ENCODE measurements at places on chromosomes 2 and 18.

DNA sequence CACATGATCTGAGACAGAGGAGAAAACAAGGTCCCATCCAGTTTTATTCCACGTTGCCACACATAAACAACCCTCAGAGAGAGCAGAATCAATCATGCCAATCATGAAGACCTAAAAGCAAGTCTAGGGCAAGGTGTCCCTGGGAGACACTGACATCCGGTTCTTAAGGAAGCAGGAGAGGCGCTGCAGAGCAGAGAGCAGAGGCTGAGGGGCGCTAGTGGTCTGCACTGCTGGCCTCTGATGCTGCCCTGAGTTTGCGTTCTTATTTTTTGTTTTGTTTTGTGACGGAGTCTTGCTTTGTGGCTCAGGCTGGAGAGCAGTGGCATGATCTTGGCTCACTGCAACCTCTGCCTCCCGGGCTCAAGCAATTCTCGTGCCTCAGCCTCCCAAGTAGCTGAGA lies 83.3 kb downstream of the SMIM21 start:
- DNase-seq: no peak

GRCh38 chr2:169260846-169261642 lies 101.3 kb downstream of the LRP2 start:
- DNase-seq: no peak

- DNase-seq: no peak
These were observed 1.7 kb upstream of the RPE start for GRCh38 chr2:210000464-210001324.

GRCh38 chr2:195675783-195676427 lies 18.9 kb downstream of the SLC39A10 start:
- no peak for DNase-seq

GRCh38 chr2:227551836-227552235 lies 46.9 kb upstream of the SCYGR2 start:
- no peak for DNase-seq

DNA sequence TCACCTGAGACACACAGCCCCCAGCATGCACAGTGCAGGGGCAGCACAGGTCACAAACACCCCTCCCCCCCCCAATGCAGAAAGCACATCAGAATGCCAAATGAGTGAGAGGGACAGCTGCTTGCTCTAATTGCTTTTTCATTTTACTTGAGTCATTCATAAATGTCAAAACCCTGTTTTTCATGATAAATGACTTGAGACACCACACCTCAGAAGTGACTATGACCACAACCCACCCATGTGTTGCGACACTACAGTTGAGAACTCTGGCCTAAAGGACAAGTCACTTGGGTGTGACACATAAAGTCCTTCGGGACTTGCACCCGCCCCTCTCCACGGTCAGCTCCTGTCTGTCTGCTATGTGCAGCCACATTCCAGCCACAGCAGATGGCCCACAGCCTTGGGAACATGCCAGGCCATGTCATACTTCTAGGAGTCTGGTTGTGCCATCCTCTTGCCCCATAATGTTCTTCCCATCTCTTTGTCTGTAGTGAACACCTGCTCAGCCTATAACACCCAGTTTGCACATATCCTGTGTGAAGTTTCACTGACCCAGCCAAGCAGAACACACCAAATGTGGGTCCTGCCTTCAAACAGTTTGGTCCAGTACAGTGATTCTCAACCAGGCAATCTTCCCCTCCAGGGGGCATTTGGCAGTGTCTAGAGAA lies 30.2 kb upstream of the RIOK3 start:
- no peak for DNase-seq

DNA sequence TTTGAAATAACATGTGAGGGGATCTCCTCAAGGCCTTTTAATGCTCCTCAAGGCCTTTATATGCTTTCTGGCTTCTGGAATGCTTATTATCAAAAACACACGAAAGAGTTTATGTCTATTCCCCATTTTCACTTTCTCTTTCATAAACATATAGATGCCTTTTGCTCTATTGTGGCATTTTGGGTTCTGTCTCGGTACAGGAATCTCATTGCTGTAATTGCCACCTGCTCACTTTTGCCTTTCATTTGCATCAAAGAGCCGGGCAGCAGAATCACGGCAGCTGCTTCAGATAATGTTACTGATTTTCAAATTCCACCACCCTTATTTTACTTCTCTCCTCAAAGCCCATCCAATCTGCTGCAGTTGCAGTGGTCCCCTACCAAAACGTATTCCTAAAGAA lies 54.8 kb upstream of the LPIN2 start:
- DNase-seq: no peak

- no peak for DNase-seq
These were observed 201.8 kb upstream of the ATP5MC3 start for GRCh38 chr2:175383286-175383685.

DNA sequence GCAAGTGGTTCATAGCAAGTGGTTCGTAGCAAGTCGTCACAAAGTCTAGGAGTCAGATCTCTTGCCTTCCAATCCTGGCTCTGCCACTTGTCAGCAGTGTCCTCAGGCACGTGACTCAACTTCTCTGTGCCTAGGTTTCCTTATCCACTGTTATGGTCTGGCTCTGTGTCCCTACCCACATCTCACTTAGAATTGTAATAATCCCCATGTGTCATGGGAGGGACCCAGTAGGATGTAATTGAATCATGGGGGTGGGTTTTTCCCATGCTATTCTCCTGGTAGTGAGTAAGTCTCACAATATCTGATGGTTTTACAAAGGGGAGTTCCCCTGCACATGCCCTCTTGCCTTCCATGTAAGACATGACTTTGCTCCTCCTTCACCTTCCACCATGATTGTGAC lies 51.8 kb upstream of the AP1S3 start:
- DNase-seq: no peak

GRCh38 chr2:108414256-108414876 lies 34.6 kb upstream of the GCC2 start:
- no peak for DNase-seq

DNA sequence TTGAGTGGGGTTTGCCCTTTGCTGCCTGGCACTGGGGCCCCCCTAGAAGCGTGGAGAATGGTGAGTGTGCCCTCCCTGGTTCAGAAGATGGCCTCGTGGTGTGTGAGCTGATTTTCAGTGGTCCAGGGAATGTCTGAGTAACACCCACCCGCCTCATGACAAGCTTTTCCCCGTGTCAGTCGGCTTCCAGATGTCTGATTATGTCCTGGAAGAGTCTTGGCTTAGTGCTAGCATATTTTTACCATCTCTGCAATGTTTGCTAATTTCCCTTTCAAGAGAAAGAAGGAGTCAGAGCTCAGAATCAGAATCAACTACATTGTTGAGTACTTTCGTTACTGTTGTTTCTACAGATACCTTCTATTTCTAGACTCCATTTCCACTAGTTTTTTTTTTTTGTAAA lies 214.7 kb downstream of the SEPTIN10 start:
- no peak for DNase-seq

DNA sequence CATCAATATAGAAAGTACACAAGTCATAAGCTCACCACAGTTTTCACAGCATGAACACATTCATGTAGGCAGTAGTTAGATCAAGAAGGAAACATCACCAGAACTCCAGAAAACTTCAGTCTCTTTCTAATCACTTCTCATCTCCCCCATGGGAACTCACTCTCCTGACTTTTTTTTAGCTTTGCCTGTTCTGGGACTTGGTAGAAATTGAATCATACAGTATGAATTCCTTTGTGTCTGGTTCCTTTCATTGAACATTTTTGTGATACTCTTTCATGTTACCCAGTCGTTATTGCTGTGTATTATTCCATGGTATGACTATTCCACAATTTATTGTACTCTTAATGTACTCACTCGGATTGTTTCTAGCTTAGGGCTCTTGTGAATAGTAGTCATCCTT lies 160.2 kb downstream of the TAF4B start:
- DNase-seq: no peak

- DNase-seq: no peak
These were observed 436.6 kb downstream of the LRATD1 start for GRCh38 chr2:15069149-15069548.

GRCh38 chr2:193824474-193824873 lies 1629.7 kb upstream of the TMEFF2 start:
- no peak for DNase-seq

GRCh38 chr2:27977731-27978312 lies 87.3 kb downstream of the BABAM2 start:
- DNase-seq: peak; percentile 20

DNA sequence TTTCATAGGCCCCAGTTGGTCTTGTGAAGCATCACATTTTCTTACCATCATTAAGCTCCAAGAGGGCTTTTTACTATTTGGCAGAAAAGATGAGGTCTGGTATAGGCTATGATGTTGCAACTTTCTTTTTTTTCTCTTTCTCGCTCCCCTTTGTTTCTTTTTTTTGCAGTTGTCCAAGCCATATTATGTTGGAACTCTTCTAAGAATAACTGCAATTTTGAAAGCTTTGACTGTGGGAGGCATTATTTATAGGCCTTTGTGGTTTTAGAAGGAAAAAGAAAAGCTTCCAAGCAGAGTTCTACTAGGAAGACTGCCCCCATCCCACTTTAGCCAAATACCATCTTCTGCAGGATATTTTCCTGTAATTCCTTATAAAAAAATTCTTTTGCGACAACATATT lies 571.6 kb downstream of the ARHGAP15 start:
- no peak for DNase-seq

Data from stimulated activated CD4-positive, alpha-beta T cell treated with anti-CD3 and anti-CD28 coated beads, TNF-alpha, amount 100 ng/mL, for 48 hours (primary cell).